ENCODE measurements at places on chromosomes 7 and 10.

DNA sequence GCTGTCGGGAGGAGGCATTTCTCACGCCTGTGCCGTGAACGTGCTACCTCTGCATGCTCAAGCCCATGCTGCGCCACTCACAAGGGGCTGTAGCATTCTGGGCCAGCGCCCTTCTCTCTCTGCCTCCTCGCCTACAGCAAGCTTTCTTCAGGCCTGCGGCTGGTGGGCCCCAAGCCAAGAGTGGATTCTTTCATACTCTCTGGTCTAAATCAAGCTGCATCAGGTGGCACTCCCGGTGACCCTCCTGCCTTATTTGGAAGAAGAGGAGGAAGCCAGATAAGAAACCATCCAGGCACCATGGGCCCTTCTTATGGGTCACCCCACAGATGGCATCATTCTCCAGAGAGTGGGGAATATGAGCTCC lies 86.7 kb upstream of the DUSP5 start:
- no peak for DNase-seq

DNA sequence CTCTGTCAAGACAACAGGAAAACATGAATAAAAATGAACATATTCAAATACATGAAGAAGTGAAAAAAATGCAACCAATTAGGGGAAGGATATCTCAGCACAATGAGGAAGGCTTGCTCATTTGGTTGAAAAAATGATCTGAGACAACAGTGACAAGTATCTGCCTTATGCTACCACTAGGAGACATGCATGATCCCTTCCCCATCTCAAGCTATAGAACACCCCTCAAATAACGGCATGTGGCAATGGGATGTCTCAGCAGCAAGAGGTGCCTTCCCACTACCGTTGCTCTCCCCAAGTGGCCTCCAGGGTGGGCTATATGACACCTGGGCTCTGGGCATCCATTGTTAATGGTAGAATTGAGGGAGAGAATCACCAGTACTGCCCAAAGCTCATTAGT lies 98.1 kb upstream of the RSU1 start:
- DNase-seq, result no peak

DNA sequence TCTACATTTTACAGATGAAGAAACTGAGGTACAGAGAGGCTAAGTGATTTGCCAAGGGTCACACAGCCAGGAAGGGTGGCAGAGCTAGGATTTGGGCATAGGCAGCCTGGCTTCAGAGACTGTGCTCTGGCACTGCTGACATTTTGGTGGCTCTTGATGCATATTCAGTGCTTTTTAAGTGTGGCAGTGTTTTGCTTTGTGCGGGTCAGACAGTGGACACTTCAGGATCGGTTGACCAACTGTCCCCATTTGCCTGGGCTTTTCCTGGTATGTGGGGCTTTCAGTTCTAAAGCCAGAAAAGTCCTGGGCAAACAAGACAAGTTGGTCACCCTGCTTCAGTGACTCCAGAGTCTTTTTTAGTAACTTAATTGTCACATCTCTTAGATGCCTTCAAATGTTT lies 35.0 kb downstream of the SUFU start:
- DNase-seq, result peak; percentile 47

DNA sequence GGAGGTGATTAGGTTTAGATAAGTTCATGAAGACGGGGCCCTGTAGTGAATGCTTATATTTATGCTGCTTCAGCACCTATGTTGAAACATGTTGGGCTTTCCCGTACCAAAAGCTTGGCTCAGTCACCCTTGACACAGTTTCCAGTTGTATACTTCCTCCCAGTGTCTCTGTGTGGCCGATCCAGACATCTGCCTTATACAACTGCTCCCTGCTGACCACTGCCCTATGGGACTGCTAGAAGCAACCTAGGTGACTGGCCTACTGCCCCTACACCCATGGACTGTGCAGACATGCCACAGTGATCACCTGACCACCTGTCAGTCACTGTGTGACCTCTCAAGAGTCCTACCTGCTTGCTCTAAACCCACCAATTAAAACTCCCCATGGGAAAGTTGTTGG lies 22.6 kb upstream of the TSPAN13 start:
- no peak for DNase-seq

GRCh38 chr7:41858201-41858600 lies 155.3 kb upstream of the INHBA start:
- no peak for DNase-seq
